ENCODE measurements at places on chromosomes 7 and 10.

GRCh38 chr10:30185916-30186315, 126.5 kb upstream of the JCAD start:
- DNase-seq, result no peak

DNA sequence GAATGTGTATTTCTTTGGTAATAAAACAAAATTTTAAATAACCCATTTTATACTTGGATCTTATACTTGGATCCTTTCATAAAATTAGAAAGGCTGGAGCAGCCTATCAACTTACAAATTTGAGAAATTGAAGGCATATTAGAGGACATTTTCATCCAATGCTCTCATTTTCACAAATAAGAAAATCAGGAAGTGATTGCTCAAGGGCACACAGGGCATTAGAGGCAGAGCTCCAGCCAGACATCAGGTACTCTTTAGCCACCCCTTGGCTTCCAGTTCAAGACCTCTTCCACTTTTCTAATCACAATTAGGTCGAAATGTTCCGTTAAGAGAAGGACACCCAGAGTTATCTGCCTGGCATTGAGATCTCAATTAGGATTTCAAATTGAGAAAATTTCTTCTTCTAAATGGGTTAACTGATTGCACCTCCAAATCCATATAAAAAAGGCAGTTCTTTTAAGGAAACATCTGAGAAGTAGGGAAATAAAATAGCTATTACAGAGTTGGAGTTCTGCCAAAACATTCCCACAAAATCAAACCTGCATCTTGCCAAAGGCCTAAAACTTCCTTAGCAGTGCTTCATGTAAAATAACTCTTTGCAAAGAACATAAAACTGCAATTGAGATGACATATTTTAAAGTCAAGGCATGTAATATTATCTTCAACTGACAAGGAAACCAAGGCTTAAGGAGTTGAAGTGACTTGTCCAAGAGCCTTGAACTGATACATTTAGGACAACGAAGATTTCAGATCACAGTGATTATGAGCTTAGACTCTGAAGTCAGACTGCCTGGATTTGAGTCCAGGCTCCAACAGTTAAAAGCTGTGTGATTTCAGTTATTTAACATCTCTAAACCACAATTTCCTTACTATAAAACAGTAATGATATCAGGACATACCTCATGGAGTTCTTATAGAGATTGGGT, 2.4 kb downstream of the ACTA2 start:
- no peak for DNase-seq

GRCh38 chr7:938546-939185, 15.8 kb downstream of the ADAP1 start:
- DNase-seq, result no peak

- DNase-seq, result no peak
Observed at GRCh38 chr10:88883448-88883809, 3.4 kb downstream of the STAMBPL1 start.

GRCh38 chr7:362402-363096, 72.6 kb downstream of the FOXL3 start:
- DNase-seq, result no peak

- DNase-seq, result no peak
Observed at GRCh38 chr7:57211428-57212100, 79.3 kb upstream of the ZNF479 start.

GRCh38 chr7:55449992-55450535, 84.9 kb downstream of the LANCL2 start:
- no peak for DNase-seq

DNA sequence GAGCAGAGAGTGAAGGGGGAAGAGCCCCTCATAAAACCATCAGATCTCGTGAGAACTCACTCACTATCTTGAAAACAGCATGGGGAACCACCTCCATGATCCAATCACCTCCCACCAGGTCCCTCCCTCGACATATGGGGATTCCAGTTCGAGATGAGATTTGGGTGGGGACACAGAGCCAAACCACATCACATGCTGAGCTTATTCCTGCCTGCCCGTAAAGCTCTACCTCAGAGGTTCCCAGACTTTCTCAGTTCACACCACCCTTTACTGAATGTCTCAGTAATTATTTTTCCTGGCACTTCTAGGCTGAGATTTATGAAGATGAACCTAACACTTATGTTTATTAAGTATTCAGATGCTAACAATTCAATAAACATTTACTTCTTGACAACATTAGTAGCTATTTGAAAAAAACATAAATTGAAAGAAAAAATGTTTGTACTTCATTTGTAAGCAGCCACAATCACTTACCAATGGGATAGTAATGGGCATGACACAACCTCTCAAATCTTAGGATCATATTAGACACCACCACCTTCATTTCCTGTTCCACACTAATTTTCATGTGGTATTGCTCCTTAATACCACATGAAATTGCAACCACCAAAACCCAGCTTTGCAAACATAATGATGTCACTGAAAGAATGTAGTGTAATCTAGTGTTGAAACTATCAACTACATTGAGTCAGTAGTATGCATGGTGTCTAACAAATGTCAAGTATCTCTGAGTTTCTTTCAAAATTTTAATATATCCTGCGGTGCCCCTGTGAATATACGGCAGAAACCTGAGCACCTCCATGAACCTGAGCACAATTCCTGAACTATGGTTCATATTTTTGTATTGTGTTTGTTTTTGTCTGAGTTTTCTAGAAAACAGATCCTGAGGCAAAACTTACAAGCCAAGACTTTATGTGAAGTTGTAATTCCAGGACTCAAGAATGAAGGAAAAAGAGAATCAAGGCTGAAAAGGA, 4.5 kb upstream of the DGKI start:
- DNase-seq, result no peak

Data from stimulated activated CD4-positive, alpha-beta T cell treated with anti-CD3 and anti-CD28 coated beads, Interleukin-1b, Interleukin-23, amount 100 ng/mL, for 1 hour (primary cell).